ENCODE measurements at places on chromosomes 16 and 17.

GRCh38 chr16:57956924-57957672 lies 13.8 kb downstream of the CNGB1 start:
- no peak for DNase-seq

DNA sequence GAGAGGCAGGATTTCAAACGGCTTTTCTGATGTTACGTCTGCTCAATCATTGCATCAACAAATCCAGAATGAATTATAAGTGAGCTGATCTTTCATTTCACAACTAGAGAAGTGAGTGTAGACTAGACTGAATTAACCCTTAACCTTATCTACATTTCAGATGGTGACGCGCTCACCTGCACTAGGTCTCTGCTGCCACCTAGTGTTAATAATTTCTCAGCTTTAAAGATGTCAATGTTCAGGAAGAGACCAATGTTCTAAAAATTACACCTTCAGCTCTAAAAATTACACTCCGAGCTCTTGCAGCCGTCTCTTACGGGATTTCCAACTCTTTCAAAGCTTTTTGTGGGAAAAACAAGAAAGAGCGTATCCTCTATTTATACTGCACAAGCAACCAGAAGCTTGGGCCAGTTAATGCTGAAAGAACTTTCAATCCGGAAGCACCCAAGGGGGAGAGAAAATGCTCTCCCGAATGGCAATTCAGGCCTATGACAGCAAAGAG lies 88.2 kb upstream of the FA2H start:
- DNase-seq, result no peak

DNA sequence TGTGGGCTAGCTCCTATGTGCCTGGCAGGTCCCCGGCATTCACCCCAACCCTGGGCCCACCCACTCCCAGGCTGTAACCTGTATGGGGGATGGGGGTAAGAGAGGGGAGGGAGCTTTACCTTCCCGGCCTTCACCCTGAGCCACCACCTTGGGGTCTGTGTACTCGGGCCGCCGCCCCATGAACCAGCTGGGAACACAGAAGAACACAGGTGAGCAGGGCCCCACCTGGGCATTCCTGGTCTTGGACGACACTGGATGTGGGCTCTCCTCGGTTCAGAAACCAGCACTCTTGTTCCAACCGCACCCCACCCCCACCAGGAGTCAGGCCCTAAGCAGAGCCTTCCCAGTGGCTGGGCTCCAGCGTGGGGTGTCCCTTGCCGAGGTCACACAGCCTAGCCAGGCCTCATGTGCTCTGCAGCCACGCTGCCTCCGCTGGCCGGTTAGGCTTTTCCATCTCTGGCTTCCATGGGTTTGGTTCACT lies 18.8 kb downstream of the B9D1 start:
- no peak for DNase-seq

- DNase-seq, result no peak
These were observed 237.1 kb downstream of the NTN1 start for GRCh38 chr17:9258115-9259015.

DNA sequence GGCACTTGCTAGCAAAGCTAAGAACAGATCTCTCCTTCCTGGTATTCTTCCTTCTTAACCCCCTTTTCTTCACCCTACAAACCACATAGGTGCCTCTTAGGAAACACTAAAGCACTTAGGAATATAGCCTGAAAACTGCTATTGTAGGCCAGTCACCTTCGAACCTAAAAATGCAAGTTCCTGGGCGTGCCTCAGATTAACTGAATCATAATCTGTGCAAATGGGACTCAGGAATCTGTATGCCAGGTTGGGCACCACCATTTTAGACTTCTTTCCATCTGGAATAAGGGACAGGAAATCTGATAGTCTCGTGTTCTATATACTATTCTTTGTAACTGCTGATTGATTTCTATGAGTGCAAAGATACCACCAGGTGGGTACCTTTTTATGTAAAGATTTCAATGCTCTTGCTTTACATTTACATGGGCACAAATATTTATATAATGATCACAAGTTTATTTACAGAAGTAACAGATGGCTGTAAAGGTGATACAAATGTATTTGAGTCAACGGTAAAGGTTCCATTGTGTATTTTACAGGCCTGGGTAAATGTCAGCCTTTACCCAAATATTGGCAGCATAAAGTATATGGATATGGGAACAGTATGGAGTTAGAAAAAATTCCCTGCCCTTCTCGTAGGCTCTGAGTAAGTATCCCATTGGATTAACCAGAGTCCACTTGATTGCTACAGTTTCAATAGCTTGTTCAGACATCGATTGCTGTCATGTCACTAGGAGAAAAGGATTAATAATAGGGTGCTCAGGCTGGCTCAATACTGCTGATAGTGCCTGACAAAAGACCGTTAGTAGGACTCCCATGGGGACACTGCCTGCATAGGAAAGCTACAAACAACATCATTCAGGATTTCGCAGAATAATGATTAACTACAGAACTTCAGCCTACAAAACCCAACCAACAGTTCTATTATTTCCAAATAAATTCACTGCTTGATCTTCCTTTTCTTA lies 124.7 kb downstream of the SNX11 start:
- DNase-seq, result no peak
